ENCODE measurements at places on chromosomes 2 and 18.

GRCh38 chr2:5939553-5939952, 247.4 kb downstream of the SOX11 start:
- DNase-seq: no peak

- DNase-seq: peak; percentile 61
Observed at GRCh38 chr2:201880579-201880978, 74.2 kb downstream of the CDK15 start.

DNA sequence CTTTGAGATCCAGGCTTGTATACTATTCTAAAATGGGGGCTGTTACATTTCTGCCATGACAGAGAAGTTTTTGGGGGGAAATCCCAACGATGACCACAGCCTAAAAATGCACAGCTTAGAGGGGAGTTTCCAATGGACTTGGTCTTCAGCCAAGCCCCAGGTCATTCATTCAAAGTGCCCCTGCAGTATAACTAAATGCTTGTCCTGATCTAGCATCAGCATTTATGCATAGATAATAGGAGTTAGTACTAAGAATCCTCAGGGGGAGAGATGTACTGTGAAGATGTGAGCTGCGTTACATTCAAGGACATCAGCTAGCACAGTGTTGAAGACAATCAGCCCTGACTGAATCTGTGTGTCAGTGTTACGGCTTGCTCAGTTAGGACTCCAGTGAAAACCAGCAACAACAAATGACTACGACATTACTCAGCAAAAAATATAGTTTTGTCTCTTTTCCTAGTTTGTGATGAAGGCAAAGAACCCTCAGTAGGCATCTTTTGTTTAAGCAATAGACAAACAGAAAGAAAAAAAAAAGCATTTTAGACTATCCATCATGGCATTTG, 160.9 kb downstream of the ZEB2 start:
- no peak for DNase-seq

- DNase-seq: no peak
Observed at GRCh38 chr18:36769172-36769571, 59.6 kb downstream of the TPGS2 start.

GRCh38 chr2:47078541-47079482, 76.3 kb downstream of the STPG4 start:
- no peak for DNase-seq

DNA sequence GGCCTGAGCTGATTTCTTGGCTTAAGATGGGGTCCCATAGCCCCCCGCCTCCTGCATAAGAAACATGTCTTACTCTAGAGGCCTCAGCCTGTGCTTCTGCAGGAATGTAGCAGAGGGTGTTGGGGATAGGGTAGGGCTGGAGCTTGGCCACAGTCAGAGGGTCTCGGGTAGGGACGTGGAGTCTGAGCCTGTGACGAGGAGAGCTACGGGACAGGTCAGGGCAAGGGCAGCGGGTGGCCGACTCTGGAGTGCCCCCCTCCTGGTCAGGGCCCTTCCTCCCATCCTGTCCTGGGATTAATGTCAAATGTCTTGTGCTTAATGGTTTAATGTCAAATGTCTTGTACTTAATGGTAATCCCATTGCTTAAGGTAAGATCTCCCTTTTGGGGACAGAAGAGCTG, 130.4 kb downstream of the GLI2 start:
- DNase-seq: no peak

DNA sequence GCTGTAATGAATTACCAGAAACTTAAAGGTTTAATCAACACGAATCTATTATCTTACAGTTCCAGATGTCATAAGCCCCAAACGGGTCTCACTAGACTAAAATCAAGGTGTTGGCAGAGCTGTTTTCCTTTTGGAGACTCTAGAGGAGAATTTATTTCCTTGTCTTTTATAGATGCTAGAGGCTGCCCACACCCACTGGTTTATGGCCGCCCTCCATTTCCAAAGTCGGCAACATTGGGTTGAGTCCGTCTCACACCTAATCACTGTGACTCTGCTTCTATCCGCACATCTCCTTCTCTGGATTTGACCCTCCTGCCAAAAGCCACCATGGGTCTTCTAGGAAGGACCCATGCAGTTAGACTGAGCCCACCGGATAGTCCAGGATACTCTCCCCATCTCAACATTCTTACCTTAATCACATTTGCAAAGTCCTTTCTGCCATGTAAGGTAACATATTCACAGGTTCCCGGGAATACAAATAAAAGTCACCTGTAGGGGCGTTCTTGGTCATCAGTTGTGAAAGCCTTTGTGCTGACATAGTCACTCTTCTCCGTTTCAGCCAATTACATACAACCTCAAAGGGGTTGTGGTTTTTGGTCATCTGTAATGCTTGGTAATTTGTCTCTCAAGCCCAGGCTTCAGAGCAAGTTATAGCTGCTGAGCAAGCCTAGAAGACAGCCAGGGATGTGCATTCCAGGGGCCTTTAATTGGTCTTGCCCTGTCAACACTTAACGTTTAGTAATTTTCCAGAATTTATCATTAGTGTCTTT, 179.4 kb downstream of the ANTXR1 start:
- no peak for DNase-seq

DNA sequence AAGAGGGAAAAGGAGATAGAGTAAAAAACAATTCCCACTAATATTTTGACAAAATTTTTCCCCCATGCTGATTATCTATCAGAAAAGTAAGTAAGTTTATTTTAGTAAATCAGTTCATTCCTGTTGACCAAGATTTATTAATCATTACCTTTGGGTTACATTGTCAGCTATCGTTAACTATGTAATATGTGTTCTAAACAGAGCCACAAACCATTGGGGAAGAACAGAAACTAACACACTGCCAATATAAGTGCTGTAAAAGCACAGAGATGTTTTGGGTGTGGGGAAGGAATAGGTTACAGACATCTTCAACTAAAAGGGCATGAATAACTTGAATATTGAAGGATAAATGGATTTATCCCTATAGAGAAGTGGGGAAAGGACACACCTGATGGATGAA, 42.5 kb upstream of the ACADL start:
- no peak for DNase-seq

GRCh38 chr2:14944562-14945346, 312.2 kb downstream of the LRATD1 start:
- no peak for DNase-seq

DNA sequence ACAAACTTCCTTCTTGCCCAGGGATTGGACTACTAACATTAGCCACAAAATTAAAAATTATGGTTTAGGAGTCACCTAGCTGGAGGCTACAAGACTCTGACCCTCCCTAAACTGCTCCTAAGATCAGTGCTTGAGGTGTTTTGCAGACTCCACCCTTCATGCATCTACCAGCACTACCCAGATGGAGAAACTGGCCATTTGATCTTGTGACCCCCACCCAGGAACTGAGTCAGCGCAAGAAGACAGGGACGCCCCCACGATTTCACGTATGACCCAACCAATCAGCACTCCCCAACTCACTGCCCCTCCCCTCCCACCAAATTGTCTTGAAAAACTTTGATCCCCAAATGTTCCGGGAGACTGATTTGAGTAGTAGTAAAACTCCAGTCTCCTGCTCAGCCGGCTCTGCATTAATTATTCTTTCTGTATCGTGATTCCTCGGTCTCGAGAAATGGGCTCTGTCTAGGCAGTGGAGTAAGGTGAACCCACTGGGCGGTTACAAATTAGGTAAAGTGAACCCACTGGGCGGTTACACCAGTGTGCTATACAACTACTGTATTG, 40.1 kb upstream of the CCDC88A start:
- no peak for DNase-seq

GRCh38 chr2:96866586-96866985, 3.3 kb downstream of the SEMA4C start:
- no peak for DNase-seq

GRCh38 chr2:43068041-43068533, 158.3 kb downstream of the ZFP36L2 start:
- peak; percentile 52 for DNase-seq

GRCh38 chr2:225103737-225104141, 61.5 kb upstream of the DOCK10 start:
- DNase-seq: no peak

- DNase-seq: no peak
Observed at GRCh38 chr18:77815666-77816338, 566.2 kb downstream of the GALR1 start.

- DNase-seq: no peak
Observed at GRCh38 chr2:25332571-25332970, 9.2 kb downstream of the DNMT3A start.

DNA sequence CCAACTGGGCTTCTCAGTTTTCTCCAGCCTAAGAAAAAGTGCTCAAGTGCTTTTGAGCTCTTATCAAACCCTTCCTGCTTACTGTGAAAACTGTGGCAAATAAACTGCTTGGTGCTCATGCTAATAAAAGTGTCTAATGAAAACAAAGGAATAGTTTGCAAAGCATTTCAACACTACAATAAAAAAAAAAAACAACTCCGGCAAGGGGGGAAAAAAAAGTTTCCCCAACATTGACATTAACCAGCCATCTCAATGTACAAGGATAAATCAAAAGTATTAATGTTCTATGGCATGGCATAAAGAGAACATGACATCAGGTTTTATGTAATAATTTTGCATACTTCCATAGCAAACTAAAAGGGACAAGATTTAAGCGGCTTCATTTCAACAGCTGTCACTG, 14.7 kb upstream of the STPG4 start:
- no peak for DNase-seq

GRCh38 chr2:133765658-133766057, 197.4 kb upstream of the NCKAP5 start:
- DNase-seq: no peak

DNA sequence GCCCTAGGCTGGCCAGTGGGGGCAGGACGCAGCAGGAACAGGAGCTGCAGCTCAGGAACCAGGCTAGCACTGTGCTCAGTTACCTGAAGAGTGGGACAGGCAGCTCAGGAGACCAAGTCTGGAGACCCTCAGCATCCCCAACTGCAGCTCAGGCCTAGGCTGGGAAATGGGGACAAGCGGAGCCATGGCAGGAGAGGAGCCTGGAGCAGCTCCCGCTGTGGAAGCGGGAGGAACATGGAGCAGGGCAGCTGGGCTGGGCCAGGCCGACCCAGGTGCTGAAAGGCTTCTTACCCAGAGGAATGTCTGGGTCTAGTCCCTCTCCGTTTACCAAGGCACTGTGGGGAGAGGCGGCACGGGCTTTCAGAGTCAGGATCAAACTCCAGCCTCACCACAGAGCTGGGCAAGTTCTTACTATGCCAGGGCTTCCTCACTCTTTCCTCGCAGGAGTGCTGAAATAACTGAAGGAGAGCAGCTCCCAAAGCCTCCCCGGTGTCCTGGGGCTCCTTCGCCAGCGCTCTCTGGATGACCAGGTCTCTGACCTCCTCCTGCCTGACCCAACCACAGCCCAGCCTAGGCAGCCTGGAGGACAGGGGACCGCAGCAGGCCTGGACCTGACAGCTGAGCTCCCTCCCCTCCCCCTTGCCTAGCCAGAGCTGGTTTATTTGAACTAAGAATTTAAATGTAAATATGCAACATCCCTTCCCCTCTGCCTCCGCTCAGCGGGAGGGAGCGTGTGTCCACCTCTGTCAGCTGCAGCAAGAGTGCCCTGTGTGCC, 247.8 kb upstream of the SIX2 start:
- DNase-seq: peak; percentile 67

DNA sequence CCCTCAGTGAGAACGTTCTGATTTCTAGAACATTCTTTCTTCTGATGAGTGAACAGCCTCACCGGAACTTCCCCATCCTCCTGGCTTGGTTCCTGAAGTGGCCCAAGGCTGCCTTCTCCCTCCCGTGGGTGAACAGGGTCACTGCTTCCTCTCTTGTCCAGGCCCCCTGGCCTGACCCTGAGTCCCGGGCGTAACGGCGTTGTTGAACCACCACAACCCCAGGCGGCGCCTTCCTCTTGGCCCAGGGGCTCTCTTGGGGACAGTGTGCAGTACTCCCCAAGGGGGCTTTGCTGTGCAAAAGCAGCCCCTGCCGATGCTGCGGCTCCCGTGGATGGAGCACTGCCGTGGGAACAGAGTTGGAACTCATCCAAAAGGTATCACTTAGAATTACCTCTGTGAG, 147.2 kb downstream of the TSN start:
- no peak for DNase-seq

- DNase-seq: no peak
Observed at GRCh38 chr2:17093712-17094111, 424.5 kb downstream of the RAD51AP2 start.

GRCh38 chr2:120684289-120685065, 51.2 kb upstream of the GLI2 start:
- DNase-seq: peak; percentile 35

DNA sequence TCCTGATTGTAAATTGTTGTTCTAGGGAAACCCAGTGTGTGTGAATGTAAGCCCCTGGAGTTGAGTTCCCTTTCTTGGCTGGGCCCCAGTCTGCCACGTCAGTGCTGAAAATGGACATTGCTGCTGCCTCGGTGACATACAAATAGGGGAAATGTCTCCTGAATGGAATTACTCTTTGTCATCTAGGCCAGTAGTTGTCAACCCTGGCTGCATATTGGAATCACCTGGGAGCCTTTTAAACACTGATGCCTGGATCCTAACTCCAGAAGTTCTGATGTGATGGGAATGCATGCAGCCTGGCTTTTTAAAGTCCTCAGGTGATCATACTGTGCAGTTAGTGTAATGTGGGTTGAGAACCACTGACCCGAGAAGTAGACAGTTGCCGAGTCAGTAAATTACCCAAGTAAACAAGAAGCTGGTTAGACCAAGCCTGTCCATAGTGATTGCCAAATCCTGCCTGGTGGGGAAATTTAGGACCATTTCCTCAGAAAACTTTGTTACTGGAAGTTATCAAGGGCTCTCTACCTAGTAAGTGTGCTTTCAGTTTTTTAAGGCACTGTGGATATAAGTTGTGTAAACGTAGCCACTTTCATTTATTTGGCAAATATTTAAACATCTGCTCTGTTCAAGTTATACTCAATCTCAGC, 27.6 kb upstream of the IL1R1 start:
- DNase-seq: no peak

Measured in kidney (tissue), 22 donors.